Omental fat pad (tissue), 4 donors: ENCODE measurements at places on chromosomes 5 and 9. TPM values are rescaled to one million over a fixed set of nuclear protein-coding genes. Genes with fewer than 3 reads are reported as not detected.

IFNA13 gene
- total RNA-seq: not detected

TEK gene
- total RNA-seq: 35.4 TPM

DNA sequence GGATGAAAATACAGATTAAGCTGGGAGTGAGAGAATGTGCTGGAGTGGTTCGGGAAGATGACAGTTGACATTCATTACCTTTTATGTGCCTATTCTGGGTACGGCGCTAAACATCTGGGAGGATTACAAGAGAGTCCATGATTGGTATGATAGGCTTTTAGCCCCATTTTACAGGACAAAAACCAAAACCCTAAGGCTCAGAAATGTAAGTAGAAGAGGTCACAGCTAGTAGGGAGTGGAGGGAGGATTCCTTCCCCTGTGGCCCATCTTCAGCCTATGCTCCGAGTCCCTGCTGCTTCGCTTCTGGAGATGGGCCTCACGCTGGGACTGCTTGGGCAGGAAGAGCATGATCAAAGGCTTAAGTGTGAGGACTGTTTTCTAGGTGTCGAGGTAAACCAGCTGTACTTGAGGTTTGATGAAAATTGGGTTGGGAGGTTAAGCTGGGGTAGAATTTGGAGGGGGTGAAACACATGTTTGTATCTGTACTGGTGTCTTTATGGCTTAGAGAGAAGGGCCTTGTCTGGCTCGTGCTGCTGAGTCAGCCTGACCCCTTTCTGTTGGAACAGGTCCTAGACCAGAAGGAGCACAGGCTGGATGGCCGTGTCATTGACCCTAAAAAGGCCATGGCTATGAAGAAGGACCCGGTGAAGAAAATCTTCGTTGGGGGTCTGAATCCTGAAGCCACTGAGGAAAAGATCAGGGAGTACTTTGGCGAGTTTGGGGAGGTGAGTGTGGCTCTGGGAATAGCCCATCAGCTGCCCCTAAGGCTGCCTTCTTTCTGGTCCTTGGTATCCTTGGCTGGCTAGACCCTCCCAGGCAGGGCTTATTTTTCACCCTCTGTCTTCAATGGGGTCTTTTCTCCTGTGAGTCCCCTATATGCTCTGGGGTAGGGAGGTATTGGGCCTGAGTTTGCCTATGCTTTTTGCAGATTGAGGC, 2.1 kb downstream of the HNRNPAB start:
- peak; percentile 21 for DNase-seq

GRCh38 chr5:115387816-115388215, 91.4 kb upstream of the CCDC112 start:
- DNase-seq: no peak

DNA sequence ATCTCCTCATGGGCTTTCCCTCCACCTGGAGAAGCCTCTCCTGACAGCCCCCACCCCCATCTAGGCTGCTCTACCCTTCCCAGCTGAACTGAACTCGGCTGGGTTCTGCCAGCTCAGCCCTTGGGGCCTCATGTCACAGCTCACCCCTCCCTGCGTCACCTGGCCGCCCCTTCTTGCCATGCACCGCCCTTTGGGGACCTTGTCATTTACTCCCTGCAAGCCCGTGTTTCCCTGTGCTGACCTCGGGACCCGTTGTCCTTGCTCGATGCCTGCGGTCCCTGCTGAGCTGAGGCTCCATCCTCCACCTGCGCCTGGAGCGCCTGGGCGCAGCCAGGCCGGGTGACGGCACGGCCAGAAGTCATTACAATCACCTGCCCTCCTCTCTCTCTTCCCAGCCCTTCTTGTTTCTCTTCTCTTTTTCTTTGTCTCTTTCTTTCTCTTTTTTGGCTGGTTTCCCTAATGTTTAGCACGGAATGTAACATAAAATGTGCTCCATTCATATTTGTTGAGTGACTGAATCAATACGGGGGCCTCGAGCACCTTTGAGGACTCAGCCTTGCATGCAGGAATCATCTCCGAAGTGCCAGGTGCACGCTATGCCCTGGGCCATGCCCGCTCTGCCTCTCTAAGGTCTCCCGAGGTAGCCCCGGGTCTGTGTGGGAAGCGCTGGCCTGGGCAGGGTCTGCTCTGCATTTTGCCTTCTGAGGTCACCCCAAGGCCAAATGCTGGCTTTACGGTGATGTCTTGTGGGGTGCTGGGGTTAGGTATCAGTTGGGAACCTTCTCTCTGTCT, 48.1 kb upstream of the COL5A1 start:
- no peak for DNase-seq

ALDOB gene
- not detected for total RNA-seq

SH3TC2 gene
- total RNA-seq: 0.69 TPM

DNA sequence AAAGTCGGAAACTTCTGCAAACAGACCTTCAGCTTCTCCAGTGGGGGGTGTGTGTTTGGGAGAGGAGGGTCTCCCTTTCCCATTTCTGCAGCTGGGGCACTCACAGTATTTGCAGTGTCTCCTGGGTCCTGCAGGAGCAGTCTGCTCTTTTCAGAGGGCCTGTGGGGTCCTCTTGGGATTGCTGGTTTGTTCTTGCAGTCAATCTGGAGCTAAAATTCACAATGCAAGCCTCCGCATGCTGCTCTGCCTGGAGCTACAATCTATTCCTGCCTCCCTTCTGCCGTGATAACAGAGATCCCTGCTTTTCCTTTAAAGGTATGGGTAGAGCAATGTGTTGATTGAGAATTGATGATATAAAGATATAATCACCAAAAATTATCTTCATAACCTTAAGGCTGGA, 43.2 kb downstream of the ZNF462 start:
- DNase-seq: no peak

IRX2 gene
- 0.63 TPM for total RNA-seq

SPATA31E1 gene
- not detected for total RNA-seq

DNA sequence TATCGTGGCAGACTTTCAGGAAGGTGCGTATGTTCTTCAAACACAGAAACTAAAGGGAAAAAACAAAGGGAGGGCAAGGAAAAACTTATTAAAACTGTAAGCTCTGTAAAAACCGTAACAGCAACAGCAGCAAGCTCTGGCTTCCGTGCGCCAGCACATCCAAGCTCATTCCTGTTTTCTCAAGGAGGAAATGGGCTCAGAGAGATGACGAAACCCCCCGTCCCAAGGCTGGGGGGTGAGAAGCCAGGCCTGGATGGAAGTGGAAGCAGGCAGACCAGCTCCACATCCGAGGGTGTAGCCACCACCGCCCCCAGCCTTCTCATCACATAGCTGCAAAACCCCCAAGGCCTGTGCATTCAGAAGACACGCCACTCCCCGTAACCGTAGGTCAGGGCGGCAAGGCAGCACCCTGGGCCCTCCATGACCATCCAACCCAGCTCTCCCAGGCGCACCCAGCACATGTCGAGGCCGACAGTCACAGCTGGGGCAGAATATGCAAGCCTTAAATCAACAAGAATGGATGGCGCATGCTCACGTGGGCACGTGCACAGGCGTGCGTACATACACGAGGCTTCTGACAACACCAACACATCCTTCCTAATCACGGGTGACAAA, 52.8 kb downstream of the VAV2 start:
- no peak for DNase-seq

DNA sequence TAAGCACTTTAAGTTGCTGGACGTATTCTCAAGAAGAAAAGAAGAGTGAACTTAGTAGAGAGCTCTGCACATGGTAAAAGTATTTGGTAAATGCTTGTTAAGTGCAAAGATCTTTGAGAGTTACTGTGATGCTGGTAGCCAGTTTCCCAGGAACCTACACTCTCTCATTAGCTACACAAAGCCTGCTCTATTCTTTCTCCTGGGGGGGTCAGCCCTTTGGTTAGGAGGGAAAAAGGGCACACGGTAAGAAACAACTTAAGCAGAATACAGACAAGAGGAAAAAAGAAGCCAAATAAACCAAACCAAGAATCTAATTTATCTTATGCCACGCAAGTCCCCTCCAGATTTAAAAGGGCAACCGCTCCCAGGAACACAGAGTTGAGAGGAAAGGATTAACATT, 1100.1 kb upstream of the CDH10 start:
- no peak for DNase-seq

DNA sequence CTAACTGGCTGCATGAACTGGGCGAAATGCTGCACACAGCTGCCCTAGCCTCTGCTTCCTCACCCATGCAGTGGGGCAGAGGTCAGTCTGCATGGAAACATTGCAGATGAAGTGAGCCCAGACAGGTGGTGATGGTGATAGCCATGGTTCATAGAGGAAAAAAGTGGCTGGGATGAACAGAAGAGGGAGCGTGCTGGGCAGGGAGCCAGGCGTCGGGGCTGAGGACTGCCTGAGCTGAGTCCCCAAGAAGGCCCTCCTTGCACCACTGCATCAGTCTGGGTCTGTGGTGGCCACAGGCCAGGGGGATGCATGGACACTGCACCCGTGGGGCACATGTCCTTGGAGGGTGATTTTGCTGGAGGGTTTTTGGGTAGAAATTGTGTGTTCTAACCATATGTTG, 80.5 kb downstream of the AMBP start:
- no peak for DNase-seq

DNA sequence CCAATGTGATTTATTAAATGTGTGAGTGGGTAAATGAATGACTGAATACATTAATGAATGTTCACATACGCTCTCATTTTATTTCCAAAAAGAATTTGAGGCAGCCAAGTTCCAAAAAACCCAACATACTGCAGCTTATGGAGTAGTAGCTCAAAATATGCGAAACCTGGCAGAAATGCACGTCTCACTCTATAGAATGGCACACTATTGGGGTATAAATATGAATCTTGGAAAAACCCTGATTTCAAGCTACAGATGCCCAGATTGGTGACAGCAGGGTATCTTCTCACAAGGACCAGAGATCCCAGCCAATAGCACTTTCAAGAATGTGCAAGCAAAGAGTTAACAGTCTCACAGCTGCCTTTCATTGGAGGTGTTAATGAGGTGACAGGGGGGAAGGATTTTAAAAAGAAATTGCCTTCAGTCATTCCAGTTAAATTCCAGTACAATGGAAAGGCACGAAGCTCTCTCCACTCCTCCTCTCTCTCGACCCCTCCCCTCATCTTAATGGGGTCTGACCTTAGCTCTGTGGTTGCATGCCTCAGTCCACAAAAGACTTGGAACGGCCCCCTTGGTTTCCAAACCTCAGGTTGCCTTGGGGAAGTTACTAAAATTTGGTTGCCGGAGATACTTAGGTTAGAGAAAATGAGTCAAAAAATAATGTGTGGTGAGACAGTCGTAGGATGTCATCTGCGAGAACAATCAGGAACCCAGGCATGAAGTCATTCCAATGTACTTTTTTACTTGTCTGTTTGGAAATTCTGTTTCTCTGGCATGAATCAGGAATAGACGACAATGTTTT, 307.4 kb downstream of the NFIB start:
- no peak for DNase-seq

- DNase-seq: peak; percentile 23
Measured at GRCh38 chr5:50667023-50667652, 701 bp downstream of the PARP8 start.

ANGPTL2 gene
- 68.3 TPM for total RNA-seq

DNA sequence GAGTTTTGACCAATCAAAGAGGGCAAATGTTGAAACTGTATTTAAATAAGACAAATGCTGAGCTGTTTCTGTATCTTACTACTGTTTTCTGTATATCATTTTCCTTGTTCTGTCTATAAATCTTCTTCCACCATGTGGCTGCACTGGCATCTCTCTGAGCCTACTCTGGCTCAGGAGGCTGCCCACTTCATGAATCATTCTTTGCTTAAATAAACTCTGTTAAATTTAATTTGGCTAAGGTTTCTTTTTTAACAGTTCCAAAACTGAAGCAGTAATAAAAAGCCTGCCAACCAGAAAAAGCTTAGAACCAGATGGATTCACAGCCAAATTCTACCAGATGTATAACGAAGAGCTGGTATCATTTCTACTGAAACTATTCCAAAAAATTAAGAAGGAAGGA, 40.2 kb upstream of the TAS2R1 start:
- no peak for DNase-seq

- no peak for DNase-seq
Measured at GRCh38 chr5:155308289-155308688, 294.7 kb downstream of the KIF4B start.

SOHLH1 gene
- not detected for total RNA-seq

GRCh38 chr5:1488882-1489680, 34.7 kb downstream of the LPCAT1 start:
- DNase-seq: no peak

GRCh38 chr5:31983851-31984250, 190.3 kb downstream of the GOLPH3 start:
- no peak for DNase-seq

DNA sequence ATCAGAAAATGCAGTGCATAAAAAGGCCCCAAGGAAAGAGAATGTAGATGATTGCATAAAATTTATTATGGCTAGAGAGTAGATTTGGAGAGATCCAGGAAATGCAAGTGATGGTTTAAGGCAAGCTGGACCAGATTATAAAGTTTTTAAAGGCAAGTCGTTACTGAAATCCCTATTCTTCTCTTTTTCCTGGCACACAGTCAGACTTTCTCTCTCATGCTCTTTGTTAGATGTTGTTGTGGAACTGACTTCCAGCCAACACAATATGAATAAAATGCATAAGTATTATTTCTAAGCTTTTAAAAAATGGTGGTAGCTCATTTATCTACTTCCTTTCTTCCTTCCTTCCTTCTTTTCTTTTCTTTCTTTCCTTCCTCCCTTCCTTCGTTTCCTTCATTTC, 1085.4 kb upstream of the CDH6 start:
- no peak for DNase-seq

DNA sequence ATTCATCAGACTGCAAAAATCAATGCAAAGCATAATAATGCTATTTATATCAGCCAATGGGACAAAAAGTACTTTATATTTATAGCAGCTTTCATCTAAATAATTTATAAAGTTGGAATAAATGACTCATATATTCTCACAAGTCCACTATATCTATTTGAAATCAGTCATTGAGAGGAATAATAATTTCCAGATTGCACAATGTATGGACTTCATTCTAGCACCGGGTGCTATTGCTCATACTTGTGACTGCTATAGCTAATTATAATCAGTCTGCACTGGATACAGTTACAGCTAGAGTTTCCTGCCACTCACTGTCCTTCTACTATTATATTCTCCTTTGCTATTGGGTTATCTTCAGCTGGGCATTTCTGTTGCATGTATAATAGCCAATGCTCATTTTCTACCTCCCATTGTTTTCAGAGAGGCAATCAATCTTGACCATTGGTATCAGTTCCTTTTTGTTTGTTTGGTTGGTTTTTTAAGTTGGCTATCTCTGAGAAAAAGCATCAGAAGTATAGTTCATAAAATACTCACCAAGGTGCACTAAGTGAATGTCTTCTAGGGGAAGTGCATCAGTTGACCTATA, 1.9 kb downstream of the CDH18 start:
- no peak for DNase-seq

GRCh38 chr9:16885931-16886330, 15.5 kb upstream of the BNC2 start:
- DNase-seq: no peak

GRCh38 chr9:8860925-8861324, 1061.3 kb upstream of the DMAC1 start:
- DNase-seq: no peak

NLN gene
- 12.5 TPM for total RNA-seq
